Foreskin keratinocyte (primary cell): ENCODE measurements at places on chromosomes 11 and 22.

- peak; percentile 73 for DNase-seq
Measured at GRCh38 chr11:65662799-65663638, at the start of gene RELA. RELA (minus strand) TSS chr11:65662916; CDS start chr11:65662832, 84 bp downstream.

GRCh38 chr22:47031628-47031915 is 269.1 kb downstream of the TBC1D22A start:
- no peak for DNase-seq

DNA sequence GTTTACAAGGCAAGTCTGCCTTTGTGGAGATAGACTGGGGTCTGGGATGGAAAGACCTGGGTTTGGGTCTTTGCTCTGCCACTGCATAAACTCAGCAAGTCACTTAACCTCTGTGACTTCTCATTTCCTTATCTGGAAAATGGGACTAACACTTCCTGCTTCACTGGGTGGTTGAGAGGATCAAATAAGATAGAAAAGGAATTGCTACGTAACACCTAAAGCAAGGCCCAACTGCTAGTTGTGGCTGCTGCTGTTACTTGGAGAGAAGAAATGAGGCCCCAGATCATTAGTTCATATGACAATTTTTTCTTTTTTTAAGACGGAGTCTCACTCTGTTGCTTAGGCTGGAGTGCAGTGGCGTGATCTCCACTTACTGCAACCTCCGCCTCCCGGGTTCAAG is 5.9 kb downstream of the PTPRJ start:
- DNase-seq = no peak

DNA sequence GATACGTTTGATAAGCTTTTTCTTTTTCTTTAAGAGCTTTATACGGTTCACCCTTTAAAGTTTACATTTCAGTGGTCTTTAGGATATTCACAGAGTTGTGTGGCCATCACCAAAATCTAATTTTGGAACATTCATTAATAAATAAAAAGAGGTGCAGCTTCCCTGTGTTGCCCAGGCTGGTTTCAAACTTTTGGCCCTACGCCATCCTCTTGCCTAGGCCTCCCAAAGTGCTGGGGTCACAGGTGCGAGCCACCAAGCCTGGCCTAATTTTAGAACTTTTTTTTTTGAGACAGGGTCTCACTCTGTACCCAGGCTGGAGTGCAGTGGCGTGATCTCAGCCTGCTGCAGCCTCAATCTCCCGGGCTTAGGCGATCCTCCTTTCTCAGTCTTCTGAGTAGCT is 30.6 kb downstream of the MED15 start:
- no peak for DNase-seq

DNA sequence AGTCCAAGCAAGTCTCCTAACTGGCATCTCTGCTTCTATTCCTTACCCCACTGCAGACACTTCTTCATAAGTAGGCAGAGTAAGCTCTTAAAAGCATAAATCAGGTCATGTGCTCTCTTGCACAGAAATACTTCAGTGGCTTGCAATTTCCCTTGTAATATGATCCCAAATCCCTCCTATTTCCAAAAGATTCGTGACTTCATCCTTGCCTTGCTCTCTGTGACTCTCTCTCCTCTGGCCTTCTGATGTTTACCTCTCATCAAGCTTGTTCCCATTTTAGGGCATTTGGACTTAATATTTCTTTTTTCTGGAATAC is 37.4 kb upstream of the NCR3LG1 start:
- peak; percentile 98 for DNase-seq

DNA sequence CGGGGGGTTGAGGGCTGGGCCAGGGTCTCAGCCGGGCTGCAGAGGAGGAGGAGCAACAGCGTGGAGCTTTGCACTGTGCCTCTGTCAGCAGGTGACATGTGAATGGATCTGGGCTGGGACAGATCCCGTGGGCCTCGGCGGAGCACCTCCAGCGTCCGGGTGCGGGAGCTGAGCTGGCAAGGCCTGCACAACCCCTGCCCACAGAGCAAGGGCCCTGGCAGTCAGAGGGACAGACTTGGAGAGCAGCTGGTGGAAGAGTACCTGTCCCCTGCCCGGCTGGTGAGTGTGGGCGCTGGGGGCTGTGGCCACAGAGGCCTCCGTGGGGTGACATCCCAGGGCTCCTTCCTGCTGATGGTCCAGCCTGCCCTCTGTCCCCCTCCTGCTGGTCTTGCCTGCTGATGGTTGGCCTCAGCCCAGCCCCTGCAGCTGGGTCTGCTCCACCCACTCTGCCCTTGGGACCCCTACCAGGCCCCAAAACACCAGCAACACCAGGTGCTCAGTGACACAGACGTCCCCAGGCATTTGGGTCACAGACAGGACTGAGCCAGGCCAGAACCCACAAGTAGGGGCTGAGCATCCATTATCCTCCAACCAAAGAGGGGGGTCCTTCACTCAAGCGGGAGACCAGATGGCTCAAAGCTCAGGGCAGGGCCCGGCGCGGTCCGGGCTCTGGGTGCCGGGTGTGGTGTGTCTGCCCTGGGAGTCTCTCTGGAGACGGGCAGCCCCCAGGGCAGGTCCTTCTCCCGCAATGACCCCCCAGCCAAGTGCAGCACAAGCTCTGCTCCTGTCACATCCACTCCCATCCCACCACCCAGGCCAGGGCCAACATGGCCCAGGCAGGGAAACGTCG is 3.5 kb downstream of the LRRC56 start:
- no peak for DNase-seq

- DNase-seq = no peak
Measured at GRCh38 chr11:89125298-89125697, 52.4 kb upstream of the TYR start.

- peak; percentile 66 for DNase-seq
Measured at GRCh38 chr11:17378655-17379054, 9.8 kb downstream of the KCNJ11 start.

DNA sequence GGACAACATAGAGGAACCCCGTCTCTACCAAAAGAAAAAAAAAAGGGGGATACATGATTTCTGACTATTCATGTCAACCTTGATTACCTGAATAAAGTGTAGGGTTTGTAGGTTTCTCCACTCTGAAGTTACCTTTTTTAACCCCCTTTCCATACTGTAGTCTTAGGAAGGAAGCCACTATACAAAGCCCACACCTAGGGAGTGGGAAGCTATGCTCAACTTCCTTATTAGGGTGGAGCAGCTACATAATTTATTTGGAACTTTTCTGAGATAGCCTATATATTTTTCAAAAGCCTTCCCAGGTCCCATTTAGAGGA is 582 bp upstream of the ATP6V1E1 start:
- DNase-seq = no peak

DNA sequence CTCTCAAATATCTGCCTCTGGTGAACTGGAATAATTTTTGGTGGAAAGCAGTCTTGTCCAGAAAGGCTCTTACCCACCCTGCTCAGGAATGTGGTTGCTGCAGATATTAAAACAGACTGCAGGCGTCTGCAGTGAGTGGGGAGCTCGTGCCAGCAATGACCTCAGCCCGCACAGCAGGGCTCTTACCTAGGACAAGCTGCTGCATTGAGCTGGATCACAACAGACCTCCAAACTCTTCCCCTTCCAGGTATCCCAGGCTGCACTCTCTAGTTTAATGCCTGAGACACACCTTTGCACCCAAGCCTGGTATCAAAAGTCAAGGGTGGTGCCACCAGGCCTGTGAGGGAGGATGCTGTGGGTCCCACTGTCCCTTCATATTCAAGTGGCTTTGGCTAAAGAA is 69.7 kb upstream of the CDON start:
- peak; percentile 44 for DNase-seq

DNA sequence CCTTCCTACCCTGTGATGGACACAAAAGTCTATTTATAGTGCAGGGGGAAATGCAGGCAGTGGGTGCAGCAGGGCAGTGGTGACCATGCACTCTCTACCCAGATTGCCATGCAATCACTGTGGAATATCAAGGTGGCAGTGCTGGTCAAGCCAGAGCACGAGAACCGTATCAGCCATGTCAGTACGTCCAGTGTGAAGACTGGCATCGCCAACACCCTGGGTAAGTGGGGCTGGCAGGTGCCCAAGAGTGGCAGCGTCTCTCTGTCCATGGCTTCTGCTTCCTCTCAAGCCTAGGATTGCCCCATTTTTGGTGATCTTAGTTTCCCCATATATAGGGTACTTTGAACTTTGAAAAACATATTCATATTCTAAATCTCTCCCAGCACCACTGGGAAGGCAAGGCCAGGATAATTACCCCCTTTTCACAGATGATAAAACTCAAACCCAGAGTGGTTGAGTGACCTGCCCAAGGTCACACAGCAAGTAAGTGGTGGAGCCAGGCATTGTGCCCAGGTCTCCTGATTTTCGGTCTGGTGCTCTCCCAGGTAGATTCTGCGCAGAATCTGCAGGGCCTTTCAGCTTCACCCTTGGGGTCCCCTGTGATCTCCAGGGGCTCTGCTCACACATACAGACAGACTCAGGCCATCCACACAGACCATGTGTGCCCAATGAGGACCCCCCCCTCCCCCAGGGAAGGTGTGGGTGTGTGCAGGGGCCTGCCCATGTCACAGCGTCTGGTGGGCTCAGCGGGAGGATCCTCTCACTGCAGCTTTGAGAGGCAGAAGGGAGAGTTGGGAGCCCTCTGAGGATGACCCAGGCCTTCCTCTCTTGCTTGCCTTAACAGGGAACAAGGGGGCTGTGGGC is 7.1 kb downstream of the INPPL1 start:
- DNase-seq = no peak

DNA sequence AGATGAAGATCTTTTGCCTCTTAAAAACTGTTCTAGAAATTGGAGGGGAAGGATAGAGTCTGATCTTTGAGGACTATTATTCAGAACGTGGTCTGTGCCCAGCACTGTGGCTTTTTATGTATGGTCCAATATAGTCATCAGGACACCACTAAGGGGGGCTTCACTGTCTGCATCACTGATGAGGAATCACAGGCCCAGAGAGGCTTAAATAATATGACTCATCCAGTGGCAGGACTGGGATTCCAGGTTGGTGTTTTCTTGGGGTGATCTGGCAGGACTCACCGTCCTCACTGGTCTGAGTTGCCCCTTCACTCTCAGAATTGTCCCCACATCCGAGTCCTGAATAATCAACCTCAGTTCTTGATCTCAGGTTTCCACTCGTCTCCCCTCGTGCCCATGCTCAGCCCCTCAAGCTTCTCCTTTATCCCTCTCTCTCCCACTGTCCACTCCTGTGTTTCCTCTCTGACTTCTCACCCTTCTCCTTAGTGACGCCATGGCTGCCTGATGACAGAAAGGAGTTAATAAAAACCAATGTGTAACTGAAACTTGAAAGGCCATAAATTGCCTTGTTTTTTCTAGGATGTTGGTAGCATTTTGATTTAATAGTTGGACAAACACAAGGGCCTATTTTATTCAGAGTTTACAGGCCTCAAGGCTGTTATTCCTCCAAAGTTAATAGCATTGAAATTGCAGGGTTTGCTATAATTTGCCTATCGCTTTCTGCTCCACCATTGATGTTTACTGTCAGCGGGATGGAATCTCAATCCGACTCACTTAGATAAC is 95.7 kb upstream of the NNMT start:
- DNase-seq = no peak

DNA sequence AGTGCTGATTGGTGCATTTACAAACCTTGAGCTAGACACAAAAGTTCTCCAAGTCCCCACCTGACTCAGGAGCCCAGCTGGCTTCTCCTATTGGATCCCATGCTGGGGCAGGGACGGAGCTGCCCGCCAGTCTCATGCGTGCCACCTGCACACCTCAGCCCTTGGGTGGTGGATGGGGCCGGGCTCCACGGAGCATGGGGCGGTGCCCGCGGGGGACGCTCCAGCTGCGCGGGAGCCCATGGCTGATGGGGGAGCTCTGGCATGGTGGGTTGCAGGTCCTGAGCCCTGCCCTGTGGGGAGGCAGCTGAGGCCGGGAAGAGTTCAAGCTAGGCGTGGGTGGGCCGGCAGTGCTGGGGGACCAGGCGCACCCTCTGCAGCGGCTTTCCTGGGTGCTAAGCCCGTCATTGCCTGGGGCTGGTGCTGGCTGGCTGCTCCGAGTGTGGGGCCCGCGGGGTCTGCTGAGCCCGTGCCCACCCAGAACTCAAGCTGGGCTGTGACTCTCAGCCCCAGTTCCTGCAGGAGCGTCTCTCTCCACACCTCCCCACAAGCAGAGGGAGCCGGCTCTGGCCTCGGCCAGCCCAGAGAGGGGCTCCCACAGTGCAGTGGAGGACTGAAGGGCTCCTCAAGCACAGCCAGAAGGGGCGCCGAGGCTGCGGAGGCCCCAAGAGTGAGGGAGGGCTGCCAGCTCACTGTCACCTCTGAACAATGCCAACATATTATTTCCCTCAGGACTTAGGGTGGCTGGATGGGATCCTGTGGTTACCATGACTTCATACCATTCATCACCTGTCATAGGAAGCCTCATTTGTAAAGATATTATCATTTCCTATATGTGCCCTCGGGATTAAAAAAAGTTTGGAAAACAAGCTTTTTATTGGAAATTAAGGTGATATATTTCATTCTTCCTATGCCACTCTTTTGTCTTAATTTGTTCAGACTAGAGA is 688.7 kb downstream of the ETS1 start:
- DNase-seq = no peak

- no peak for DNase-seq
Measured at GRCh38 chr11:78325274-78325781, 92.3 kb downstream of the GAB2 start.

- no peak for DNase-seq
Measured at GRCh38 chr11:2264366-2265053, 5.9 kb downstream of the ASCL2 start.

GRCh38 chr11:9951807-9952206 is 287.9 kb downstream of the SWAP70 start:
- no peak for DNase-seq

- DNase-seq = no peak
Measured at GRCh38 chr11:119584193-119585042, 144.6 kb downstream of the NECTIN1 start.

- DNase-seq = no peak
Measured at GRCh38 chr11:65489035-65489705, 9.7 kb upstream of the MALAT1 start.

- no peak for DNase-seq
Measured at GRCh38 chr11:72573072-72573854, 101.0 kb downstream of the PDE2A start.

DNA sequence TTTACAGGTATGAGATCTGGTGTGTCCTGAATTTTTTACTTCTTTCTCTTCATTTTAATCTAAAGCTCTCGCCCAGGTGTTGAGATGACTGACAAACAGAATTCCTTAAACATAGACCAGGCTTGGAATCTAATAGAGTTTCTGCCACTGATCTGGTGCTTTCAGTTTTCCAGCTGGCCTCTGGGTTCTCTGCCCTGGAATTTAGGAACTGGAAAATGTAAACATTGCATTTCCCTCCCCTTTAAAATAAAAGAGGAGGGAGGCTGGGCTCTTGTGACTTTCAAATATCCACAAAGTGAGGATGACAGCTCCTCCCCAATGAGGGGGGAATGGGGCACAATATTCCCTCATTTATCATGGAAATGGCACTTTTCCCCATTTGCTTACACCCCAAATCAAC is 5.0 kb downstream of the PAMR1 start:
- DNase-seq = no peak
